ENCODE measurements at places on chromosomes 2 and 18.

GRCh38 chr2:111522231-111522768 is 361.7 kb downstream of the ANAPC1 start:
- DNase-seq, result no peak

DNA sequence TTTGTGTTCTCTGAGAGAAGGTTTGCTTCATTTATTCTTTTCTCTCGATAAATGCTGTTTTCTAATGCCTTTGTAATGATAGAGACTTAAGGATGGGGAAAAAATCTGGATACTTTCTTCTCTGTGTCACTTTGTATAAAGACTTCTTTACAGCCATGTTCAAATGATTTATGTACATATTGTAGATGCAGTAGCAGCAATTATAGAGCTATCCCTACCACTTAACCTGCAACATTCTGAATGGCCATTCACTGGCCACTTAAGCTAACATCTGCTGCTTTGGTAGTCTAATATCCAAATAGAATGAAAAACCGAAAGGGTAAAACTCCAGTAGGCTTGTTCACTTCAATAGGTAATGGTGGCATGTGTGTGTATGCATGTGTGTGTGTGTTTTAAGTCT is 97.8 kb downstream of the CSRNP3 start:
- no peak for DNase-seq

DNA sequence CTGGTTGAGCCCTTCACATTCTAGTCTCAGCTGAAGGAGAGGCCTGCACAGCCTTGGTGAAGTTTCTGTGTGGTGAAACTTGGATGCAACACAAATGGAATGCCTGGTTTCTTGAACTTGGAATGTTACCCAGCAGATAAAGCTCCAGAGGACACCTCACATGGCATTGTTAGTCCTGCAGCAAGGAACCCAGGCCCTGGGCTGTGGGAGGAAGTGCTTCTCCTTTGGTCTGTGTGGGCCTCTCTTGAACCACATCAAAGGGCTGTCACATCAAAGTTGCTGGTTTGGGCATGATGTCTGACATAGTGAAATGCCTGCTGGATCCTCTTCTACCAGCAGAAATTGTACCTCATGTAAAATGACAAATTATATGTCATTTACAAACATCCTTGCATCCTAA is 198.5 kb downstream of the FHOD3 start:
- DNase-seq, result no peak

DNA sequence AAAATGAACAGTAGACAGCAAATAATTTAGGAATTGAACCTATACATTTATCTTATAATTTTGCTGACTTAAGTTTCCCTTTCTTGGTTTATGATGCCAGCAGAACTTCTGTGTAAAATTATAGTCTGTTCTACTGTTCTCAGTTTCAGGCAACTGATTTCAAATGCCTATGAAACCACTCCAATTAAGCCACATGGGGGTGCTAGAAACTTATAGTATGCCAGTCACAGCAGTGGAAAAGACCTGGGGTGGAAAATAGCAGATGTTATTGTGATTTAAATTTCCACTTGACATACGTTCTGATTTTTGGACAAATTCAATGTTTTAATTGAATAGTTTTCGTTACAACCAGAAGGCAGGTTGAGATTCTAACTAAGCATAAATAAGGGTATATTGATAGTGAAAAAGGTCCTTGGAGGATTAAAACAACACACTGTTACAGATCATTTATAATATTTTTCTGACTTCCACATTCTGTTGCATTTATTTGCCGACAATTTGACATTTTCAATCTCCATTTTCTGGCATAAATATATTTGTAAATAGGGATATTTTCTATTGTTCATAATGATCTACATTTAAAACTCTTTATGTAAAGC is 61.4 kb downstream of the CPS1 start:
- DNase-seq, result no peak

DNA sequence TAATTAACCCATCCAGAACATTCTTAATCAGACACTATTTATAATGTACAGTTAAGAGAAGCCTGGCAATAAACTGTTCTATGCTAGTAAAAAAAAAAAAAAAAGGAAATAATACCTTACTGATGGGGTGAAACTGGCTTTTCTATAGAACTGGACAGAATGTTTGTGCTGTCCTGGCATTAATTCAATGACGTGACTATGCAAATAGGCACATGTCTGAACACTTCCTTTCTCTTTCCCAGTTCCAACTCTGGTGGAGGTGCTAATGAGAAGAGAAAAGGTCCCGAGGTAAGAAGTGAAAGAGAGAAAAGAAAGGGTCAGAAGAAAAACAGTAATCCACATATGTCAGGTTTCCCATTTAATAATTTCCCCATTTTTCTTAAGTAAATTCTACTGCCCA is 508.4 kb downstream of the ZEB2 start:
- DNase-seq, result no peak

DNA sequence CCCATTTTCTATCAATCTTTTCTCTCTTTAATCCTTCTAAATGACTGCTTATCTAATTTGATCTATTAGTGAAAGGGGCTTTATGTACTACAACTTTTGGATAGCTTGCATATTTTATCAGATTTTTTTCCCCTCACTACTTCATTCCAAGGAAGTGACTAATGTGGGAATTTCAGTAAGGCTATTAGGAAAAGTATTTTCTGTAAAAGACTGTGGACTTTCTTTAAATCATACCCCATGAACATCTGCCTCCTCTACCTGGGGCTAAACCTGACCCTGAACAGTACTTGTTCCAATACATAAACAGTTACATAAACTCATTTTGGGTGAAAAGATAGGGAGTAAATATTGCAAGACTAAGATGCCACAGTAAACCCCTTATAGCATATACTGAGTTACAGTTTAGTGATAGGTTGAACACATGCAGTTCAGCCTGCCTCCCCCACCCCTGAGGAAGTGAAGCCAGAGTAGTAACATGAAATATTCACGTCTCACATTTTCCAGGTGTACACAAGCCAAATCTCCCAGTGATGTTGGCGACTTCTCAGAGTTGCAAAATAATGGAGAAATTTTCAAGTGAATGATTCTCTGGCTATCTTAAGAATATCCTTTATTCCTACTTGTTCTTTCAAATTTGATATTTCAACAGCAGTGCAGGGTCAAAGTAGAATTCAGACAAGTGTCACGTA is 590.9 kb upstream of the ZEB2 start:
- no peak for DNase-seq

DNA sequence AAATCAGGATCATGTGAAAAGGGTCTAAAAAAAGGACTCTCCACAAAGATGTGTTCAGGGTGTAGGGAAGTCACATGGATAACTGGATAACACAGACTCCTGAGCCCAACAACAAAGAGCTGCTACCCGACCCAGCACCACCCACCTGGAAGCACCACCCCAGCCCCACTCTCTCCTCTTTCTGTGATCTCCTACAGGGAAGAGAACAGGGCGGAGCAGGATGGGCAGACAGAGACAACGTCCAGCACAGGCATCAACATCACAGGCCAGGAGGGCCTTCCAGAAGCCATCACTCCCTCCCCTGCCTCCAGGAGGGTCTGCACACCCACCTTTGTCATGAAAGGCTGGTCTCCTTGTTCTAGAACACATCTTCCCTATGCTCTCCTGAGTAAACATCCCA is 1.3 kb upstream of the CIB4 start:
- DNase-seq, result no peak

All from Right ventricle myocardium superior (tissue), 1 donor.